DND-41 (cell line): ENCODE measurements at places on chromosomes 16 and 17.
A peak's percentile ranks its signal among the peaks of the same experiment; 100 is the strongest.

GRCh38 chr17:46078675-46079074 is 79.6 kb downstream of the STH start:
- H3K4me3 ChIP-seq: no peak overlapping the region
- H3K27ac ChIP-seq: no peak overlapping the region
- no peaks in the 10 kb centered on the region for H3K4me1 ChIP-seq
- H3K27me3 ChIP-seq: no peaks in the 10 kb centered on the region
- H3K36me3 ChIP-seq: peaks cover 71% of the 10 kb centered on the region

DNA sequence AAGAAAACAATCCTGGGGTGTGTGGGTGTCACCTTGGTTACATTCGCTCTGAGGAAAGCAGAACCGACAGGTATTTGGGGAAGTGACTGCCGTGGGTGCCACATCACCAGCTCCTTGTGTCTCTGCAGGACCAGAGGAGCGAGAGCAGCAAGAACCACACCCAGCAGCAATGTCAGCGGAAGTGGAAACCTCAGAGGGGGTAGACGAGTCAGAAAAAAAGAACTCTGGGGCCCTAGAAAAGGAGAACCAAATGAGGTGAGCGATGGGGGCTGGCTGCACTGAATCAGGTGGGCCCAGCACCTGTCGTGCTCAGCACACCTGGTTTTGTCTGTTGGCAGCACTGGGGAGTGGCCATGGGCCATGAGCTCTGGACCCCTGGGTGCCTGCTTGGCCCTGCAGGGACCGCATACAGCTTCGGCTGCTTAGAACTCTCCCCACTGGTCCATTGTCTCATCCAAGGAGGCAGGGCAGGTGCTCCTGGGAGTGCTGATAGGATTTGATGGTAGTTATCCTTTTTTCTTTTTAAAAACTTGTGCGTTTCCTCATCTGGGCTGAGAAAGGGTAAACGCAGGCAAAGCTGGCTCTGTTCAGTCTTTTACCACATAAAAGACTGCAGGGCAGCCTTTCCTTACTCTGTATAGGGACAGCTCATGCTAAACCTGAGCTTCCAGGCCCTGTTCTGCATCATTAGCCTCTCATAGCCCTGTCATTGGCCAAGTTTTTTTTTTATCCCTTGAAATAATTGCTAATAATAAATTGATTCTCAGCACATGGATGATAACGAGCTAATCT is 29.4 kb downstream of the HMOX2 start:
- no peak overlapping the region for H3K27ac ChIP-seq
- no peak overlapping the region for H3K4me3 ChIP-seq
- H3K36me3 ChIP-seq: peaks cover 49% of the 10 kb centered on the region
- no peak for DNase-seq
- H3K4me1 ChIP-seq: no peaks in the 10 kb centered on the region

DNA sequence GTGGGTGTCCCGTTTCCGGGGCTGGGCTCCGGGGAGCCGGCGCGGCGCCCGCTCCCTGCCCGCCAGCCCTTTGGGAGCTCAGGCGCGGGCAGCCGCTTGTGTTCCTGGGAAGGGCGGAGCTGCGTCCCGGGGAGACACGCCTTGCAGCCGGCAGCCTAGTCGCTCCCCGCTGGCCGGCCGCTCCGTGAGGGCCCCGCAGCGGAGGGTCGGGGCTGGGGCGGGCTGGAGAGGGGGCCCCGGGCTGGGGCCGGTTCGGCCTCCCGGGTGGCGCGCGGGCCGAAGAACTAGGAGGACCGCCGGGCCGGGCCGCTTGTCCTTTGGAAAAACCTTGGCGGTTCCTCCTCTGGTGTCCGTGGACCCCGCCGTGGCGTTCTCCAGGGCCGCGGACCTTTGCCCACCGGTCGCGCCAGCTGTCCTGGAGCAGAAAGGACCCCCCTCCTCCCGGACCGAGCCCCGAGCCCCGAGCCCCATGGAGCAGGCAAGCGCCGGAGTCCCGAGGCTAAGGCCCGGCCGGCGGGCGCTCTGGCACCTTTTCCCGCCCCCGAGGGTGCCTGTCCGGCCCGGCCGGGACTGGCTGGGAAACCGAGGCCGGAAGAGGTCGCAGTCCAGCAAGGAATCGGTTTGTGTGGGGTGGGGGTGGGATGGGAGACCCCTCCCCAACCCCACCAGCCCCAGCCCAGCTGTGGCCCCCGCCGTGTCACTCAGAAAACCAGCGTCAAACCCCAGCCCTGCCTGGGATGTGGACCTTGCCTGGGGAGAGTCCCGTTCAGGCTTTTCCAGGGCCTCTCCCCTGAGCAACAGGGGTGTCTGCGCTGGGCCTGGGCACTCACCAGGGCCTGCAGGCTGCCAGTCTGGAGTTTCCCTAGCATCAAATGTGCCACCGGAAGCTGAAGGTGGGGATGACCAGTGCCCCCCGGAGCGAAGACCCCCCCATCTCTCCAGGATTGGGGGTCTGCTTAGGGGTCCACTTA is 6.8 kb upstream of the TBC1D3B start:
- H3K27ac ChIP-seq: peak overlapping the region; percentile 61
- no peaks in the 10 kb centered on the region for H3K27me3 ChIP-seq
- H3K4me1 ChIP-seq: peaks cover 27% of the 10 kb centered on the region
- no peaks in the 10 kb centered on the region for H3K36me3 ChIP-seq

GRCh38 chr16:4548124-4548523 is 8.0 kb upstream of the C16orf96 start:
- DNase-seq: no peak
- H3K36me3 ChIP-seq: no peaks in the 10 kb centered on the region
- peaks cover 4% of the 10 kb centered on the region for H3K27me3 ChIP-seq
- peaks cover 5% of the 10 kb centered on the region; the same call in 1 of the 2 replicates for H3K4me1 ChIP-seq
- no peak overlapping the region for H3K4me3 ChIP-seq
- H3K27ac ChIP-seq: no peak overlapping the region

DNA sequence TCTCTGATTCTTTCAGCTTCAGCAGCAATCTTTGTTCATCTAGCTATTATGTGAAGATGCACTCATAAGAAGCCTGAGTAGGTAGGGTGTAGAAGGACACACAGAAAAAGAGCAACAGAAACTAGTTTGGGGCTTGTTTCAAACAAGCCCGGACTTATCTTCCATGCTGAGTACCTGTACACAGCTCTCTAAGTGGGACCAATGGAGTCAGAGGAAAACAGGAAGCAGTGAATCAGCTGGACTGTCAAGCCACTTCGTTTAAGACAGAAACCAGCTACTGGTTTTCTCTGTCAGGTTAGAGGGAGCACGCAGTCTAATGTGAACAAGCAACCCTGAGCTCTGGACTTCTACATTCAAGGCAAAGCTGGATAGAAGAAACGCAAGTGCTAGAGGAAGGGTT is 16.0 kb downstream of the MAP2K6 start:
- no peaks in the 10 kb centered on the region for H3K27me3 ChIP-seq
- no peaks in the 10 kb centered on the region for H3K4me1 ChIP-seq
- H3K36me3 ChIP-seq: no peaks in the 10 kb centered on the region
- H3K4me3 ChIP-seq: no peak overlapping the region
- no peak overlapping the region for H3K27ac ChIP-seq

DNA sequence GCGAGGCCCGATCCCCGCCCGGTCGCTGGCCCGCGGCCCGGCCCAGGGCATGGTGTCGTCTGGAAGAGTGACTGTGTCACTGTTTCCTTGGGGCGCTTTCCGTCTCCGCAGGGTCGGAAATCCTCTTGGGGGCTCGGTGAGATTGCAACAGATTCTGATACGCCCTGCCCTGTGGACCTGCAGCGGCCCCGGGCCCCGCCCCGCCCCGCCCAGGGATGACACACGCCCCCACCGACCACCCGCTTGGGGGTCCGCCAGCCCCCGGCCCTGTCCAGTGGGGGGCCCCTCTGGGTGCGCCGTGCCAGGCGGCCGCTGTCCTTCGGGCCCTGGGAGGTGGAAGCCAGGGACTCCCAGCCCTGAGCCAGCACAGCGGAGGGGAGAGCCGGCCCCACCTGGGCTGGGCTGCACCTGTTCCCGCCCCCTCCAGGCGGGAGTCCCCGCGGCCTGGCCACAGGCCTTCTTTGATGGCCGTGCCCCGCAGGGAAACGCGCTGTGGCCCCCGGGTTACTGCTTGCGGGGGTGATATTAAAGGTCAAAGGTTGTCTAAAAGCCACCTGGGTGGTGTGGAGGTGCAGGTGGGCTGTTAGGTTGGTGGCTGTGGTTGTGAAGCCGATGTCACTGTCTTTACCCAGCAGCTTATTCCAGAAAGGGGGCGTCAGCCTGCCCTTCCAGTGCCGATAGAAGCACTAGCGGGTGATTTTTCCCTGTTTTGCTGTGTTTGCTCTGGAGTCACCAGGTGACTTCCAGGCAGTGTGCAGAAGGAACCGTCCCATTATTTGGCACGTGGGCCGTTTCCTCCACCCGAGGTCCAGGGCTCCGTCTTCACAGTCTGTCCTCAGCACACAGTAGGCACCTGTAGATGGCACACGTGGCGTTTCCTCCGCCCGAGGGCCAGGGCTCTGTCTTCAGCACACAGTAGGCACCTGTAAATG is 752 bp downstream of the TBC1D24 start:
- H3K27ac ChIP-seq: 0 out of 2 replicates have a peak overlapping the region, but pooled peaks have one; percentile 51
- peaks cover 15% of the 10 kb centered on the region for H3K27me3 ChIP-seq
- peaks cover 53% of the 10 kb centered on the region for H3K4me1 ChIP-seq
- peak overlapping the region; percentile 96 for H3K4me3 ChIP-seq
- H3K36me3 ChIP-seq: no peaks in the 10 kb centered on the region; the same call in 1 of the 2 replicates

DNA sequence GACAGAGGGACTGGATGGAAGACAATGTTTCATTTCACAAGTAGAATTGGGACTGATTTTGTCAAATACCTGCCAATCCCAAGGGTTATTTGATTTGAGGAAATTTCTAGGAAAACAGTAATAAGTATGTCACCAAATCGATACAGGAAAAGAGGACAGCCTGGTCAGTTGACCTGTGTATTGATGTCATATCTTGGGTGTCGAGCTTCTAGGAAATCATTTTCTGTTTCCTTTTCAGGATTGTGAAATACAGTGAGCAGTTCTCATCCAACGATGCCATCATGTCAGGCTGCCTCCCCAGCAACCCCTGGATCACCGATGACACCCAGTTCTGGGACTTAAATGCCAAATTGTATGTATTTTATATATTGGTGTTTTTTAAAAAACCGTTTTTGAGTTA is 56.1 kb downstream of the RGS9 start:
- no peak overlapping the region for H3K4me3 ChIP-seq
- H3K36me3 ChIP-seq: no peaks in the 10 kb centered on the region
- no peak overlapping the region for H3K27ac ChIP-seq
- H3K4me1 ChIP-seq: peaks cover 3% of the 10 kb centered on the region; the same call in 1 of the 2 replicates
- no peak for DNase-seq

- no peaks in the 10 kb centered on the region for H3K36me3 ChIP-seq
- no peak overlapping the region for H3K27ac ChIP-seq
- no peak for DNase-seq
- no peaks in the 10 kb centered on the region for H3K4me1 ChIP-seq
Measured at GRCh38 chr16:55044201-55044975, 113.7 kb downstream of the IRX5 start.

- no peak overlapping the region for H3K27ac ChIP-seq
- H3K36me3 ChIP-seq: no peaks in the 10 kb centered on the region
- no peak overlapping the region for H3K4me3 ChIP-seq
- DNase-seq: no peak
- no peaks in the 10 kb centered on the region for H3K4me1 ChIP-seq
Measured at GRCh38 chr17:47368262-47368661, 44.5 kb downstream of the EFCAB13 start.
